ENCODE measurements at places on chromosomes 7 and 10.

GRCh38 chr7:50822706-50823105 lies 40.0 kb upstream of the GRB10 start:
- no peak for DNase-seq

DNA sequence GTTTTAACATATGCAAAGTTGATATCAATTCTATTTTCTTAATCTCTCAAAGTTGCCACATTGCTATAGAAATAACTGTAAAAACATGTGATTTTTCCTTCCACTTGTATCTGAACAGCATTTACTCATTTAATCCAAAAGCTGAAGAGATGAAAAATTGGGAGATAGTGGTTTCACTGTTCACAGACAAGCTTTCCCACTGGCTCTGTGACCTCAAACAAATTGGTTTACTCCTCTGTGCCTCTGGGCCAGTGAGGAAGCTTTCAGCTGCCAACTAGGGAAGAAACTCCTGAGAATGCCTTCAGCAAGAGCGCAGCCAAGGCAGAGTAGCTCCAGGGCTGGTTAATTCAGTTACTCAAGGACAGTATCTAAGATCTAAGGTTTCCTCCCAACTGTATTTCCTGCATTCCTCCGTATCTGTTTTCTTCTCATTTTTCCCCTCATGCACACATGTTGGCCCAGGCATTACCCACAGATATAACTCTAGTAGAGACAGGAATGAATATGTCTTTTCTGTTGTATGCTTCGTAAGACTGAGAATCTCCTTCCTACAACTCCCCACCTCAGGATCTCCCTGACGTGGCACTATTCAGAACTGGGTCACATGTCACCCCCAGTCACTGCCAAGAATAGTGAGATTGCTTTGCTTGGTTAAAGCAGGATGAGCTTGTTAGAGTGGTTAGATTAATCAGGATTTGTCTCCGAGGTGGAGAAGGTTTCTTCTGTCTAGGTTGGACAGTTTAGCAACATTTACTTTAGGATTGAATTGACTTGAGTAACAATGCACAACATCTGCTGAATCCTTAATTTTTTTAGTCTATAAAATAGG lies 315.7 kb downstream of the NRG3 start:
- DNase-seq = no peak

GRCh38 chr7:6254866-6255265 lies 17.6 kb downstream of the CYTH3 start:
- DNase-seq = no peak

DNA sequence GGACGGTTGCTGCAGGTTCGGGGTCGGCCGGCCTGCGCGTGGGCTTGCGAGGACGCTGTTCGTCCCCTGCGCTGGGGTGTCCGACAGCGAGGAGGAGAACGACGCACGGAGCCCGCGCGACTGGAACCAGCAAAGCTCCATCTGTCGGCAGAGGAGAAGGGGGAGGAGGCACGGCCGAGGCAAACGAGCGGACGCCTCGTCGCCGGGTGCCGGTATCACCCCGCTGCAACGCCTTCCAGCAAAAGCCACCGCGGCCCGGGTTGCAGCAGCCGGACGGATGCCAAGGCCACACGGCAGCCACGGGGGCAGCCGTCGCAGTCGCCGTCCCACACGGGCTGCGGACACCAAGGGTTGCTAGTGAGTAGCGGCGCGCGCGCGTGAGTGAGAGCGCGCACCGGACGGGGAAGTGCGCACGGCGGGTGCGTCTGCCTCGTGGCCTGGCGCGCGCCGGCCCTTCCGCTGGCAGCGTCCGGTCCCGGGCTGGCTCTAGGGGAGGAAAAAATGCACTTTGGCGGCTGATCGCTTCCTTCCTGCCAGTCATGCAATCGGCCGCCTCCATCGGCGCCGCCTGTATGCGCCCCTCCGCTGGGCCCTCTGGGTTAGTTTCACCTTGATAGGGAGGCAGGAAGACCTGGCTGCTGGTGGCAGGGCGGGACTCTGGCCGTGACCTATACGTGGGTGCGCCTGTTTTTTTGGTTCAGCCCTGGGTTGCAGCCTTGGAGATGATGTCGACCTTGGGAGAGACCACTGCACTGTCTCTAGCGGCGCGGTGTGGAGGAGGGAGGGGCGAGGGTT lies 434 bp downstream of the STAMBPL1 start:
- DNase-seq = peak; percentile 63

- no peak for DNase-seq
Observed at GRCh38 chr10:96501985-96502384, 11.7 kb downstream of the TLL2 start.

DNA sequence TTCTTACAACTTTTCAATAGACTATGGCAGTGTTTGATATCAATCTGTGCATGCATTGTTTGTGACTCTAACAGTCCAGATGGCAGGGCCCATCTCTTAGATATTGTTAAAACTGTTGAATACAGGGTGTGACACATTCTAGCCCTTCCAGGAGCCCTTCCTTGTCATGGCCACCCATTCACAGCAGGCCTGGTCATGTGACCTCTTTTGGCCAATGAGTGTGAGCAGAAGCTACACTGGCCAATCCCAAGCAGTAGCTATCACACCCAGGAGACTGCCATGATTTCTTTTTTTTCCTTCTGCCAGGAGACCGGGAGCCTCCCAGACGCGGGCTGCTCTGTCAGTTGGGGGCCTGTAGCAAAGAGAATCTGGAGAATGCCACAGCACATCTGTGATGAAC lies 655.4 kb upstream of the MKI67 start:
- DNase-seq = no peak

- DNase-seq = peak; percentile 36
Observed at GRCh38 chr7:129271500-129272355, 46.9 kb downstream of the AHCYL2 start.

- no peak for DNase-seq
Observed at GRCh38 chr7:80945976-80946375, 27.1 kb upstream of the SEMA3C start.

GRCh38 chr10:98344589-98345038 lies 70.4 kb downstream of the PYROXD2 start:
- DNase-seq = no peak

- DNase-seq = no peak
Observed at GRCh38 chr10:76255241-76255640, 823.8 kb downstream of the LRMDA start.

DNA sequence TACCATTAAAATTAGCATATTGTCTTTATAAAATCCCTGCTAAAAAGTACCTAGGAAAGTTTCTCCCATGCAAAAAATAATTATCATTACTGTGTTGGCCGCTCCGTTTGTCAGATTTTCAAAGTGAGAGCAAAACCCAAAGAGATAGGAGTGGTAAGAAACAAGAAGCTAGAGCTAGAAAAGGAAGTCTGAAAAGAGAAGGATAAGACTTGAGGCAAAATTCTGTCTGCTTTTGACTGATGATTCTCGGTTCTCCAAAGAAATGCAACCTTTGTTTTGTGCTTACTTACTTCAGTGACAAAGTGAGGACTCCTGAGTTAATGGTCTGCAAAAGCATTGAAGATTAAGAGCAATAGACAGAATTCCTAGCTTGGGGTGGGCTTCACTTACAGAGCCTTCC lies 33.3 kb upstream of the CAPZA2 start:
- no peak for DNase-seq

GRCh38 chr10:124904796-124905195 lies 37.1 kb upstream of the ZRANB1 start:
- DNase-seq = no peak

DNA sequence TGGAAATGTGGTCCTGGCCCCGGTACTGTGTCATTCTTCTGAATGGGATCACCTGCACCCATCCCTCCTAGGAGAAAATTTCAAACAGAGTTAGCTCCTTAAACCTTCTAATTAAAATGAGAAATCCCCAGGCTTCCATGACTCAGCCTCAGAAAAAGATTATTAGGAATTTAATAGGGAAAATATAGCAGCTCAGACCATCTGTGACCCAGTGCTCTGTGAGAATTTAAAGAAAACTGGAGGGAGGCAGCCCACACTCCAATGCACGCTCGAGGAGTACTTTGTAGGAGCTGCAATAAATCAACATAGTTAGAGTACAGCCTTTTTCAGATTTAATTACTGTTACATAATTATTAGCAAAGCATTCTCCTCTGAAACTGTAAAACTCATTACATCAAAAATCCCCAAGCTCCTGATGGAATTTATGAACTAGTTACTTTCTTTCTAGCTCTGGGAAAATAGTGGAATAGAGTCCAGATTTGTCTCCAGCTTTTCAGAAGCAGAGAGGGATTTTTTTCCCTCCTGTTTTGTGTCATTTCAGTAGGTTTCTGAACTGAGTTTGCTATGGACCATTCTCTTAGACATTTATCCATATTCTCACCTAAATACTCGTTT lies 30.1 kb downstream of the NEUROD6 start:
- DNase-seq = no peak

DNA sequence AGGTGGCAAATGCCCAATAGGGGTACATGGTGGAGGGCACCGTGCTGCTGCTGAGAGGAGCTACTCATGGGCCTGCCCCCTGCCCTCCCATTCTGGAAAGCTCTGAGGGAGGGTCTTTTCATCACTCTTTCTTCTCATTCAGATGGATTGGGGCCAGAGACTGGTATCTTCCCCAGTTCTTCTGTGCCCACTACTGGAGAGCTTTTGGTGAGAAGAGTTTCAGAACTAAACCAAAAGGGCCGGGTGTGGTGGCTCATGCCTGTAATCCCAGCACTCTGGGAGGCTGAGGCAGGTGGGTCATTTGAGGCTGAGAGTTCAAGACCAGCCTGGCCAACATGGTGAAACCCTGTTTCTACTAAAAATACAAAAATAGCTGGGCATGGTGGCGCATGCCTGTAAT lies 12.5 kb downstream of the ADRA2A start:
- no peak for DNase-seq

- DNase-seq = no peak
Observed at GRCh38 chr10:13206546-13207443, 27.4 kb downstream of the UCMA start.

- DNase-seq = no peak
Observed at GRCh38 chr10:72133517-72133916, 45.2 kb upstream of the SPOCK2 start.

- DNase-seq = no peak
Observed at GRCh38 chr7:86485827-86486226, 157.9 kb upstream of the GRM3 start.

- DNase-seq = no peak
Observed at GRCh38 chr10:88184543-88185297, 321.3 kb downstream of the PTEN start.

GRCh38 chr10:110181451-110181850 lies 26.0 kb upstream of the MXI1 start:
- no peak for DNase-seq

GRCh38 chr7:30005464-30005863 lies 15.9 kb upstream of the SCRN1 start:
- DNase-seq = no peak

- no peak for DNase-seq
Observed at GRCh38 chr7:111517549-111517951, 44.7 kb downstream of the IMMP2L start.

- DNase-seq = no peak
Observed at GRCh38 chr10:29277296-29277695, 11.6 kb upstream of the LYZL1 start.

GRCh38 chr10:51077074-51077473 lies 2.8 kb downstream of the PRKG1 start:
- DNase-seq = no peak

- no peak for DNase-seq
Observed at GRCh38 chr10:93941606-93942005, 47.8 kb downstream of the SLC35G1 start.

DNA sequence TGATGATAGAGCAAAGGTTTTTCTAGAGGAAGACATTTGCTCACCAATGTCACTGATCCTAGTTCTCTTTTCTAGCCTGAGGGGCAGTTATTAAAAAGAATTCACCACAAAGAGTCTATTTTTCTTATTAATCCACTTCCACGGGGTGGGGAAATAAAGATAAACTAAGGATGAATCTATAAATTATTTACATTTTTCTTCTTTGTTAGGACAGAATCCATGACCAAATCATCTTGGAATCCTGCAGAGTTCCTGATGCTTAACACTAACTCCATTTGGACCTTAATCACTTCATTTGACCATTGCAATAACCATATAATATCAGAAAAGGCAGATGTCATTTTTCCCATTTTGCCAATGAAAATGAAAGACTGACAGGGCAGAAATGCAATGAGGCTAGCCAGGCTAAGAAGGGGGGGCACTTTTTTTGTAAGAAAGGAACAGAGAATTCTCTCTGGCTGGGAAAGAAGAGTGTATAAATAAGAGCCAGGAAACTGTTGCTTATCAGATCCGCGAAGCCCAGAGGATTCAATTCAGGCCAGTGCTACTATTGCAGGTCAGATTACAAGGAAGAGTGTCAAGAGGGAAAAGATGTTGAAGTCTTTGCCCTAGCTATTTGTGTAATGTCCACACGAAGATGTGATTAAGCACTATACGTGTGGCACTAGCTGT lies 433.2 kb downstream of the TNS3 start:
- no peak for DNase-seq

DNA sequence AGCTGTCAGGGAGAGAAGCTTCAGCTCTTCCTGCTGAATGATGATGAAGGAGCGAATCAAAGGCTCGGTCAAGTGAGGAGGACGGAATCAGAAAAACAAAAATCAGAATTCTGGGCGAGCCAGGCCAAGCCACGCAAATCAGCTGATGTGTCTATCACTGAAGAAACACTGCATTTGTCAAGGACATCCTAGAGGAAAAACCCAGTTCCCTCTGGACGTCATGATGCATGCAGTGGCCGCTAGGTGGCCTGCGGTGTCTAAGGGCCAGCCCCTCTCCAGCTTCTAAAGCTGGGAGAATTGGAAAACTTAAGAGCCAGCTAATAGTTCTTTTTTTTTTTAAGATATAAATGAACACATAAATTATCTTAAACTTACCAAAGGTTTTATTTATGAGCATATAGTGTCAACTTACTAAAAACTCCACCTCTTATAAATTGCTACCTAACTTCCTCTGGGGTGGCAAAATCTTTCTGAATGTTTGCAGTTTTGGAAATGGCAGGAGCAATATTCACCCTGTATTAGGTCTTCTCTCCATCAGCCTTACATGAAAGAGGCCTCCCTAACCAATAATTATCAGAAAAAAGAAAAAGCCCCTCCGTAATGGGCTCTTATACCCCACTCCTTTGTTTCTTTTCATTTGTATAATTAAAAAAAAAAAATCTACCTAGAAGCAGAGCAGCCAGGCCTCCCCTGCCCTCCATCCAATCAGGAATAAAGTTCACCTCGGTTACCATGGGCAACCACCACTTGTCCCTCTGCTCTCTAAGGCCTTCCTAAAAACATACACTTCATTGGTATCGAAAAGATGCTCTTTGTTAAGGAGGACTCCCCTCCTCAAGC lies 186.8 kb downstream of the USP6NL start:
- DNase-seq = no peak

GRCh38 chr10:110423650-110424049 lies 74.1 kb upstream of the DUSP5 start:
- no peak for DNase-seq
